ENCODE measurements at places on chromosomes 1 and 21. TPM values are rescaled to one million over a fixed set of nuclear protein-coding genes. Genes with fewer than 3 reads are reported as not detected.
A peak's percentile ranks its signal among the peaks of the same experiment; 100 is the strongest.

GRCh38 chr1:31723828-31724359 lies 20.1 kb upstream of the COL16A1 start:
- peak; percentile 89 for DNase-seq

DNA sequence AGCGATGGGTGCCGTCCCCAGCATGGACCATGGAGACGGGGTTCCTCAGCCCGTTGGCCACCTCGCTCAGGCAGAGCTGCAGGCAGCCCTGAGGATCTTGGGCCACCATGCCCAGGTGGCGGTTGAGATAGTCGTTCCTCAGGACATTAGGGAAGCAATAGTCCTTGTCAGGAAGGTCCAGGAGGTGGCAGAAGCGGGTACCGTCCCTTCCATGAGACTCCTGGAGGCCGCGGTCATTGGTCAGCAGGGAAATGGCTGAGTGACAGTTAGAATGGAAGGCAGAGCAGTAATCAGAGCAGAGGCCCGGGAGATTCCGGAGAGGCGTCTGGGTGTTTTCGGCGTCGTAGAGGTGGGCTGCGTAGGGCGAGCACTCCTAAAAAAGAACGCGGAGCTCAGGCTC lies 4.1 kb downstream of the HHIPL2 start:
- DNase-seq: no peak

DNA sequence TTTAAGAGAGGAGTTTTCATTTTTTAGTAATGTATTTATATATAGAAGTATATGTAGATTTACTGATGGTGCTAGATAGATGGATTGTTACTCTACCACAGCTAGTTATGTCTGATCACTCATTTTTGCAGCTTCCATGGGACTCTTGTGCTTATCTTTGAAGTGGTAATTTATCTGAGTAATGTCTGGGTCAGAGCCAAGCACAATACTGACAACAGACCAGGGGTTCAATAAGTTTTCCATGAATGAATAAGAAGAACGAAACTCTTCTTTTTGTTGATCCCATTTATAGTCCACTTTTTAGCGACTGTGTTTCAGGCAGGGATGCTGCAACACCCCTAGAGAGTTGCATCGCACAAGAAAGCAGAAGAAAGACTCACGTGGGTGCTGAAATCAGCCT lies 935.2 kb downstream of the PLA2G4A start:
- DNase-seq: no peak

- DNase-seq: no peak
These were observed 9.0 kb downstream of the TGFBR3 start for GRCh38 chr1:91876781-91877573.

PDC gene
- total RNA-seq: not detected

DNA sequence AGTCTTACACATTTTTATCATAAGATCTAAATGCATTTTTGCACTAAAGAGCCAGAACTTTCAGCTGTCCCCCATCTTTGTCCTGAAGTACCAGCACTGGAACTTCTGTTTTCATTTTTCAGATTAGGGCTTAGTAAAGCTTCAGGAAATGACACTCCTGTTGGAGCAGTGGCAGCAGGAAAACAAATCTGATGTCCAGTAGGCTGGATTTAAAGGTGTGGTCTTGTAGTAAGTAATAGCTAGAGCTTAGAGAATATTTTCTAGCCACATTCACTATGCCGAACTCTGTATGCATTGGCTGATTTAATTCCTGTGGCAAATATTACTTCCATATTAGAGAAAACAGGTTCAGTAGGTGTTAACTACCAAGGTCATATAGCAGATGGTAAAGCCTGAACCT lies 103.6 kb downstream of the PTBP2 start:
- no peak for DNase-seq

GRCh38 chr1:68717330-68717729 lies 220.4 kb upstream of the DEPDC1 start:
- no peak for DNase-seq

GRCh38 chr1:94621802-94622201 lies 80.2 kb upstream of the F3 start:
- DNase-seq: no peak

FCRL1 gene
- not detected for total RNA-seq

GRCh38 chr1:3132660-3133059 lies 63.7 kb downstream of the PRDM16 start:
- no peak for DNase-seq

DNA sequence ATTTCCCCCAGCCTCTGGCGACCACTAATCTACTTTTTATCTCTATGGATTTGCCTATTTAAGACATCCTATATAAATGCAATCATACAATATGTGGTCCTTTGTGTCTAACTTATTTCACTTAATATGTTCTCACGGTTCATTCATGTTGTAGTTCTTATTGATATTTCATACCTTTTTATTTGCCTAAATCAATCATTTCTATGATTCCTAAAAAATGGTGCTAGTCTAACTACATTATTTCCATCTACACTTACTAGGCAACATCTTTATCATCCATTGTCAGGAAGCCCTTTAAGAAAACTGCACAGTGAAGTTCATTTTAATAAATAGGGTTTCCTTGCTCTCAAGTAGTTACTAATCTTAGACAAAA lies 380 bp upstream of the FBXO28 start:
- no peak for DNase-seq

- no peak for DNase-seq
These were observed 53.6 kb upstream of the ADARB1 start for GRCh38 chr21:45020629-45021427.

DNA sequence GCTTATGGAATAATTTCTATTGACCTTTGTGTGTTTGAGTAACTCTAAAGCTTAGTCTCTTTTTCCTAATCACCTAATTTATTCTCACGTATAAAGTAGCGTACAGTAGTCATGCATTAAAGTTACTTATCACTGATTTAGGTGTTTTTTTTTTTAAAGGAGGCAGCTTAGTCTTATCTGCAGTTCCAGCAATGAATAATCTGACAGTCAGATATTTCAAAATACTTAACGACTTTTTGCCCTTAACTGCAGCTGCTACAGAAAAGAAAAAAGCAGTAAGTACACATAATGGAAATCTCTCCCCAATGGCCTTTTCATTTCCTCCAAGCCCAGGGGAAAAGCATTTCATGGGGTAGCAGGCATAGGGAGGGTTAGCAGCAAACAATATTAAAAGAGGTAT lies 54.6 kb downstream of the SLC35F3 start:
- DNase-seq: no peak

GRCh38 chr1:2611031-2611501 lies 21.8 kb downstream of the MMEL1 start:
- DNase-seq: peak; percentile 32

- no peak for DNase-seq
These were observed 33.0 kb downstream of the COP1 start for GRCh38 chr1:176174108-176174507.

DNA sequence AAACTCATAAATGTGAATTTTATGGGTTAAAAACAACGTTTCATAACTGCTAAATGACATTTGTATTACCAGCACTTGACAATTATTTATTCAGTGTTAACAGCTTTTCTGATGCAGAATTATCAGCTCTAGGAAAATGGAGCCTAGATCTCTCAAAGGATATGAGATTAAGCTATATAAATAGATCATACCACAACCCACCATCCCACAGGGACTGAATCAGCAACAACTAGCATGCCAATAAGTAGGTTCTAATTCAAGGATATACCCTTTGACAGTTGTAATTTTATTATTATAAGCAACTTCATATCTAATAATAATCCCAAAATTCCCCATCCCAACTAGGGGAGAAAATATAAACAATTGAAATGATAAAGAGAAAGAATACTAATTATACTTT lies 275.4 kb upstream of the RGS18 start:
- no peak for DNase-seq

- DNase-seq: no peak
These were observed 3.3 kb downstream of the WNT3A start for GRCh38 chr1:228009828-228010775.

DNA sequence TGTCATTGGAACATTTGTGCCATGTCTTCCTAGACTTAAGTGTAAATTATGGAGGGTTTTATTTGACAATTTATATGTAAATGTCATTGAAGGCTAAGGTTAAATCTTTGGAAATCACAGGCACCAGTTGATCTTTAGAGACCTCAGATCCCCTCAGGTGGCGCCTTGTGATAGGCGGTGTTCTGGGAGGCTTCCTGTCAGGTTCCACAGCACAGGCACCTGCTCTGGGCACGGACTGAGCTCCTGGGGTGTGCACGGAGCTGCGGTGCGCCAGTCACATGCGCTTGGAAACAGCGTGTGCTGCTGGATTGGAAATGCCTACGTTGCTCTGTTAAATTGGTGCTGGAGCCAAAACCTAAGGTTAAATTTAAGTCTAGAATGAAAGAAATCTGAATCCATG lies 12.1 kb downstream of the CD46 start:
- no peak for DNase-seq

WDR77 gene
- total RNA-seq: 62.1 TPM

GRCh38 chr1:179036844-179037465 lies 11.3 kb downstream of the FAM20B start:
- peak; percentile 80 for DNase-seq
